Stimulated activated CD4-positive, alpha-beta T cell treated with anti-CD3 and anti-CD28 coated beads, TNF-alpha, amount 100 ng/mL, for 4 hours (primary cell): ENCODE measurements at places on chromosomes 2 and 18.

- no peak for DNase-seq
These were observed 21.7 kb upstream of the IHH start for GRCh38 chr2:219082332-219082958.

DNA sequence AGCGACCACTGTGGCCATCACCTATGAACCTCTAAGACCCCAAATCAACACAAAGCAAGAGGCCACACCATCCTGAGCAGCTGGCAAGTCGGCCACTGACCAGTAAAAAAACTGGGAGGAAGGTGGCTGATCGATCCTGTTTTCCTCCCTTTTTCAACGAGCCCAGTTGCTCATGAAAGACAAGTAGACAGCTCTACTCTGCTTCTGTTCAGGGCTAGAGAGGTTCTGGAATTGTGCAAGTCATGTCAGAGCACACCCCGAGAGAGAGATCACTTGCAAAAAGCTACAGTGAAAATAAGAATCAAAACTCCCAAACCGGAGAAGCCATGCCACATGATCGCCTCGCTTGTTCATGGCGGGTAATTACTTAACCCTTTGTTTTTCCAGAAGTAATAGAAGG, 34.6 kb downstream of the ZNF516 start:
- DNase-seq, result no peak

DNA sequence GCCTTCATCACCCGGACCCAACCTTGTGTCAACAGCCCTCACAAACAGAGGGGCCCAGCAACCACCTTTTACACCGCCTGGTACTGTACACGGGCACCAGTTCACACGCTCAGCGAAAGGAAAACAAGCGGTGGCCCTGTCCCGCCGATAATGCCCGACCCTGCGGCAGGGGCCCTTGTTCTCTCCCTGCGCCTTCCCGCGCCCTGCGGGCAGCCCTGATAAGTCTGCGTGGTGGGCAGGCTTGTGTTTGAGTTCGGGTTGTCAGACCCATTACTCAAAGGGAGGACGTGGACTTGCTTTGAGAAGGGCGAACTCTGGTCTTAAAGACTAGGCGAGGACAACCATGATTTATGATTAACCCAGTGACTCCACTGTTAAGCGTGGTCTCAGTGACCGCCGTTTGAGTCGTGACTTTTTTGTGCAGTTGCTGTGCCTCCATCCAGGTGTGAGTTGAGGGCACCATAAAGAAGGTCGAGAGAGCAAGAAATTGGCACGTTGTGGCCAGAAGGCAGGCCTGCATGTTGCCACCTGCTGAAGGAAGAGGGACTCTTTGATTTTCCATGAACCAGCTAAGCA, 167.4 kb upstream of the GATA6 start:
- no peak for DNase-seq

DNA sequence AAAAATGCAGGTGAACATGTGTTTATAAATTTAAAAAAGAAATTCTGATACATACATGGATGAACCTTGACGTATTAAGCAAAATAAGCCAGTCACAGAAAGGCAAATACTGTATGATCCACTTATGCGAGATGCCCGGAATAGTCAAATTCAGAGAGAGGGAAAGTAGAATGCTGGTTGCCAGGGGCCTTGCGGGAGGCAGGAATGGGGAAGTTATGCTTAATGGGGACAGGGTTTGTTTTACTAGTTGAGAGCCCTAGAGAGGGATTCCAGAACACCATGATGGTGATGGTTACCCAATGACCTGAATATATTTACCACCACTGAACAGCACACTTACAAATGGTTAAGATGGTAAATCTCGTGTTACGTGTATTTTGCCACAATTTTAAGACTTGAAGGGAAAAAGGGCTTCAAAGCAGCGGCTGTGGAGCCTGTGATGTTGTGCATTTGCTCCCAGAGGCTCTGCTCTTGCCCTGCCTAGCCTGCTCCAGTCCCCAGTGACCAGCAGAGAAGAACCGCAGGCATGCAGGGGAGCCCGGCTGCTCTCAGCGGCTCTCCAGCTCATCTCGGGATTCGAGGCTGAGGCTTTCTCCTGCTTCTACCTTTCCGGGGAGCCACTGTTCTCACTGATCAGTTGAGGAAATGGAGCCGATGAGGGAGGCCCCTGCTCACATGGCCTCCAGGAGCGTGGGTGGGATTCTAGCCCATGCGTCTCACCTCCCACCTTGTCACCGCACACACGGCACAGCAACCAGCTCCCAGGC, 51.7 kb upstream of the TFCP2L1 start:
- no peak for DNase-seq

DNA sequence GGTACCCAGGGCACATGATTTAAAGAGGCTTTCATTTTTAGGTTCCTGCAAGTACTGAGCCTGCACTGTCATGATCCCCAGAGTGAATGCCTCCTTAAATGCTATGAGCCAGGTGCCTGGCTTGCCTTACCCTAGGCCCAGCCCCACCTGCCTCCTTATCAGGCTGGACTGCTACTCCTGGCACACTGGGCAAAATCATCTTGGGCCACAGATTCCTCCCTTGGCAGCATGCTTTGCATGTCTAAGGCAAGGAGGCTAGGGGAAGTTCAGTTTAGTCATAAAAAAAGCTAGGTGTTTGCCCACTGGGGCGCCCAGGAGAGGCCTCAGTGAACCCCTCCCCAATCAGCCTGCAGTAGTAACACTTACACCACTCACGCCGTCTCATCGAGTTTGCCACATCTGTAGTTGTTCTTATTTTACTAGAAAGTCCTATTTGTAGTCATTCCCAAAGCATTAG, 45.1 kb downstream of the LBH start:
- DNase-seq, result no peak

DNA sequence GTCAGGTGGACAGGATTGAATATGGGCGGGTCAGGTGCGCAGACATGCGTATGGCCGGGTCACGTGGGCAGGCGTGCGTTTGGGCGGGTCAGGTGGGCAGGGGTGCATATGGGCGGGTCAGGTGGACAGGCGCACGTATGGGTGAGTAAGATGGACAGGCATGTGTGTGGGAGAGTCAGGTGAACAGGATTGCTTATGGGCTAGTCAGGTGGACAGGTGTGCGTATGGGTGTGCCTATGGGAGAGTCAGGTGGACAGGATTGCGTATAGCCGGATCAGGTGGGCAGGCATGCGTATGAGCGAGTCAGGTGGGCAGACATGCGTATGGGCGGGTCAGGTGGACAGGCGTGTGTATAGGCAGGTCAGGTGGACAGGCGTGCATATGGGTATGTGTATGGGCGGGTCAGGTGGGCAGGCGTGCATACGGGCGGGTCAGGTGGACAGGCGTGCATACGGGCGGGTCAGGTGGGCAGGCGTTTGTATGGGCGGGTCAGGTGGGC, 30.3 kb upstream of the KLF11 start:
- no peak for DNase-seq

DNA sequence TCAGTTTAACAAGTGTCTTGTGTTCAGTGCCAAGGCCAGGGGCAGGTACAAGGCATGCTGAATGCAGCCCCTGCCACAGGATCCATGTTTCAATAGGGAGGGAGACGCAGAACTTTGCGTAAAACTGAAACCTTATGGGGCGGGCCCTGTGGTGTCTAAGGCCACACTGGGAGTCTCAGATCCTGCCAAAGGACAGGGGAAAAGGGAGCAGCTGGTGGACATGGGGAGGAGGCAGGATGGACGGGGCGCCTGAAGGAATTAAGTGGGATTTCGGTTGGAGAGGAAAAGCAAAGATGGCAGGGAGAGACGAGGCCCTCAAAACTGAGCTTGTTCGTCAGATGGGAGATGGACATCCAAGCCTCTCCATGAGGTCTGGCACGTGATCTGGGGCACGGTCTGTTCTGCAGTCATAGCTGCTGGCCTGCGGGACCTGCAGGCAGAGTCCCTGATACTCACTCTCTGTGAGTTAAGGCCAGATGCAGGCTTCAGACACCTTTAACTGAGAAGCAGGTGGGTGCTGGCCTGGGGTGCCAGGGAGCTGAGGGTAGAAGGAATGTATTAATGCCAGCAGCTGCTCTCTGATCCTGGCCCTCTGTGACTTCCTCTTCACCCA, 48.8 kb downstream of the TCF7L1 start:
- no peak for DNase-seq

DNA sequence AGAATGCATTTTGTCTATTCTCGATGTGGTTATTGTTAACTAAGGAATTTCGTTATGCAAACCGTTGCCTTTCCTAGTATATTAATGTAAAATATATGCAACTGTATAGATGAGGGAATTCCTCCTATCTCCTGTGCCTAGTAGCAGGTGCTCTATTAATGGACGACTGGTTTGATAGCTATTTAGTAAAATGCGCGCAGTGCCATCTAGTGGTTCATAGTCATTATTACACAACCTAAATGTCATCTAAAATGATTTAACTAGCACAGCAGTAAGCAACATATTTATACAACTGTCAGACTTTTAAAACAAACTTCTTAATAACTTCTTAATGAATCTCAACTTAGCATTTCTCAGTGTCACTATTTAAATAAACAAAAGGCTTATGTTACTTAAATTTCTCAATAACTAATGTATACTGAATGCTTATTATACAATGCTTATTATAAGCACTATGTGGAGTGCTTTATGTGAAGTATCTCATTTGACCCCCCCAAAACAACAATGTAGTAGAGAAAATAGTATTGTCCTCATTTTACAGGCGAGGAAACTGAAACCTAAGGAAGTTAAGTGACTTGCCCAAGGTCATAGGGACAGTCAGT, 77.9 kb downstream of the DTNA start:
- DNase-seq, result no peak

DNA sequence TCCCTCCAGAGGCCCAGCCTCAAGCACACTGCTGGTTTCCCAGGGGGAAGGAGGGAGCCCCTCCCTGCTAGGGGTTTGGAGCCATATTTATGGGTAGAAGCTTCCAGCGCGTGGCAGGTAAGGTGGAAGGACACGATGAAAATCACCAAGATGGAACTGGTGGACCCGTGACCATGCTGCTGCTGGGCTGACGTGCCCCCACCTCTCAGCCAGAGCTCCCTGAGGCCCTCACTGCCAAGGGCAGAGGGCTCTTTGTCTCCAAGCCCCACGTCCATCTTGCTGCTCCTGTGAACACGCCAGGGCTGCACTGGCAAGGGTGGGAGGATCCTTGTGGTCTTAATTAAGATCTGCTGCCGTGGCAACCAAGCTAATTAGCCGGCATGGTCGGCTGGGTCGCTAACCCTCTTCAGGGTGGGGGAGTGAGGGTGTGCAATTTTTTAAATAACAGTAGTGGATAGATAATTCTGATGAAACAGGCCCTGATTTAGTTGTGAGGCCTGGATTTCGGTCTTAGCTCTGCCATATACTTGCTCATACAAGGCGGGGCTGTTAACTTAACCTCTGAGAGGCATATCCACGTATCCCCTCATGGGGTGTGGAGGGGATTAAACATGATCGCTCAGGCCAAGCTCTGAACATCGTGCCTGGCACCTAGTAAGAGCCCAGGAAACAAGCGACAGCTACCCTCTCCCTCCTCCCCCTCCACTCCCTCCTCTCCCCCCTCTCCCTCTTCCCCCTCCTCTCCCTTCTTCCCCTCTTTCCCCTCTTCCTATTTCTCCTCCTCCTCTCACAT, 232.8 kb downstream of the CELF4 start:
- DNase-seq, result no peak

DNA sequence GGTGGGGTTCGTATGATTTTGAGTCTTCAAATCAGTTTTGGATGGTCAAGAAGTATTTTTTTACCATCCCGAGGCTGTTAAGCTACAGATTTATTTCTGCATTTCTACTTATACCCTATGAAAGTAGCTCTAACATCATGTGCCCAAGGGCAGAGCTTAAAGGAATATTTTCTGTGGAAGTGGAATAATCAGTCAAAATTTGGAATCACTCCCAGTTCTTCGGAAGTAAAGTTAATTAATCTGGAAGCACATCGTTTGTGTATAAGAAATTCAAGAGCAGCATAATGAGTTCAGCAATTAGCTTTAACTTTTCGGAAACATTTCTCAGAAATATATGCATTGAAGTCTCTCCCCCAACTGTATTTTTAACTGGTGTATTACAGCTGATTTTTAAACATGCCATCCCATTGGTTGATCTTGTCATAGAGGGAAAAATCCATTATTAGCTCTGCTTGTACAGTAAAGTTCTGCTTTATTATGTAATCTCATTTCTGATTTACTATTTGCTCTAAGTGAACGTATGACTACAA, 510.1 kb downstream of the DCC start:
- no peak for DNase-seq

DNA sequence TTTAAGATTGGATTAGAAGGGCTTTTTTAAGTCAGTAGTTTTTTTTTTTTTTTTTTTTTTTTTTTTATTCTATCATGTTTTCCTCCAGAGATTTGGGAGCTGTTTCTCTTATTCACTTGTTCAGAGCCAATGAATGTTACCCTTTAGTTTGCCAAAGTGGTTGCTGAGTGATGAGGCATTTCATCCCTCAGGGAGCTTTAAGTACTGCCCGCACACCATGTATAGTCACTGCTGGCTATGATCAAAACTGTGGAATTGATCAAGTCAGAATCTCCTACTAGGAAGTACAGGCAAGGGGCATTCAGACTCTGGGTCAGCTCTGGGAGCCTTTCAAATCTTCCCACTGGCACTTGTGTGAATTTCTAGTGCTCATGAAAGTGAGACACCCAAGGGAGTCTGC, 201.6 kb downstream of the IKZF2 start:
- DNase-seq, result no peak

DNA sequence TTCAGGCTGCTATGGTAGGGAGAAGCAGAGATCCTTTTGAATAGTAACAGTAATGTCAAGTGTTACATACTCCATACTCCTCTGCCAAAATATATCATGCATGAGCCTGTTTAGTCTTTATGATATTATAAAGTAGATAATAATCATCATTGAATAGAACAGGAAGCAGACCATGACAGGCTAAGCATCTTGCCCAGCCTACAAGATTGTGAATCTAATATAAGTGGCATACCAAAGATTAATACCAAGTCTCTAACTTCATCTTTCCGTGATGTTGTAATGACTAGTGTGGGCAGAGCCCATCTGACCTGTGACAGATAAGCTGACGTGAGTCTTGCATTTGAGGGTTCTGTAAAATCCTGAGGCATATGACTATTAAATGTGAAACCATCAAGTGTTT, 13.1 kb downstream of the NDUFB3 start:
- no peak for DNase-seq

GRCh38 chr2:11080253-11081115, 74.8 kb upstream of the SLC66A3 start:
- no peak for DNase-seq

GRCh38 chr2:220144411-220144810, 517.0 kb downstream of the SLC4A3 start:
- no peak for DNase-seq

GRCh38 chr2:20611077-20611843, 39.6 kb downstream of the HS1BP3 start:
- no peak for DNase-seq

- DNase-seq, result no peak
These were observed 31.9 kb upstream of the LDLRAD4 start for GRCh38 chr18:13186687-13187086.
